ENCODE measurements at places on chromosomes 7 and 10.
A peak's percentile ranks its signal among the peaks of the same experiment; 100 is the strongest.

GRCh38 chr10:93417921-93418320 is 64.2 kb downstream of the MYOF start:
- DNase-seq, result no peak

DNA sequence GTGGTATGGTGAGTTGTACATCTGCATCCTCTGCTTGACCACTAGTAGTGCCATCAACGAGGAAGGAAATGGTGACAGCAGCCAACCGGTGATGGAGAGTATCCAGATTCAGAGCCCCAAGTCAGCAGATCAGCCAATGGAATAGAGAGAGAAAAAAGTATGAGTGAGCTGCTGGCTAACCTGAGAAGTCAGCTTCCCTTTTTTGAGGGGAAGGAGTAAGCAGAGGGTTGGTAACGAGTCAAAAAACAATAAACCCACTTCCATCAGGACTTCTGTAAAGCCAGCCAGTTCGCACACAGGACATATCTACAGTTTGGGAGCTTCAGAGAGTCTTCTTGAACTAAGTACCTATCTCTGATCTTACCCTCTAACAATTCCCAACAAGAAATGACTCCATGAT is 8.9 kb downstream of the SLC25A28 start:
- DNase-seq, result no peak

GRCh38 chr10:92203919-92204623 is 86.8 kb downstream of the CPEB3 start:
- no peak for DNase-seq

DNA sequence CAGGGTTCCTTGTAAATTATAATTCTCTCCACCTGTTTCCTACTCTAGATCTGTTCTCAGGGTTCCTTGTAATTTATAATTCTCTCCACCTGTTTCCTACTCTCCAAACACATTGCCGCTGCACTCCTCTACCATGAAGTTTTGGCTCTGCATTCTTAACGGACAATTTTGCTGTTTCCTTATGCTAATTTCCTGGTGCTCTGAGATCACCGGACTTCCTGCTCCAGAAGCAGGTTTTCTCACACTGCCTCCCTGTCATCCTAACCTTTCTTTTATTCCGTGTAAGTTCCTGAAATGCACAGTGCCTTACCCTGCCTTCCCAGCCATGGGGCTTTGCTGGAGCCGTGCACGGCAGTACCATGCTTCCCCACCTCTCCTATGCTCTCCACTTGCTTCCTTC is 256.8 kb downstream of the PLXNA4 start:
- DNase-seq, result no peak

GRCh38 chr7:159064121-159064815 is 80.4 kb downstream of the VIPR2 start:
- DNase-seq, result no peak

DNA sequence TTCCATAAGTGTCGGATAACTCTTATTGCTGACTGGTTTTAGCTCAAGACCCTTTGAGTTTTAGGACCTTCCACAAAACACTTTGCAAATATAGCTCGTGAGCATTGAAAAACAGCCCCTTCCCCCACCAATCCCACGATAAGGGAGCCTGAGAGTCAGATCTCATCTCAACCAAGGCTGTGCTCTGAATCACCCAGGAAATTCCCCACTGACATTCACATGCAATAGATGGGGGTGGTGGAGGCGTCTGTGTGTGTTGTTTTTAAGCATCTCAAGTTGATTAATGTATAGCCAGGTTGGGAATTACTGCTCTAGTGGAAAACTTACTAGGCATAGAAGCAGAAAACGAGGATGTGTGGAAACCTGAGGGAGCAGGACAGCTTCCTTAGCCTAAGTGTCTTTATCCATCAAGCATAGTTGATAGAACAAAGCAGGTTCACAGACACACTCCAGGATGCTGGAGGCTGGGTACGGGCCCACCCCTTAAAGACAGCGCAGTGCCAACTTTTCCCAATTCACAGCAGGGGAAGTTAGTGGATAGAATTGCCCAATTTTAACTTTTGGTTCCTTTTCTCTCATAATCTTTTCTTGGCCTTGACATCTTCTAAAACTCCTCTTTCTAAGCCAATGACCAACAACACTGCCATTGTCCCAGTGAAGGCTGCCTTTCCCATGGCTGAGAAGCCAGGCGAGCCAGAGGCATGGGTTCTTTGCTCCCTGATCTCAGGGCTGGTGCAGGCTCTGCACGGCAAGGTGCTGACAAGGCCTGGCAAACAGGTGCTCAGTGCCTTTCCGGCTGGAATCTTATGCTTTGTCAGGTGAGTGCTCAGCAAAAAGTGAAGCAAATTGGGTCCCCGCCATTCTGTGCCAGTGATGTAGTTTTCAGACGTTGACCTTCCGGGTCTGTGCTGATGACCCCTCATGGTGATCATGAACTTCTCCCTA is 98.5 kb upstream of the INSIG1 start:
- peak; percentile 60 for DNase-seq

GRCh38 chr7:35261041-35261440 is 7.1 kb upstream of the TBX20 start:
- no peak for DNase-seq

DNA sequence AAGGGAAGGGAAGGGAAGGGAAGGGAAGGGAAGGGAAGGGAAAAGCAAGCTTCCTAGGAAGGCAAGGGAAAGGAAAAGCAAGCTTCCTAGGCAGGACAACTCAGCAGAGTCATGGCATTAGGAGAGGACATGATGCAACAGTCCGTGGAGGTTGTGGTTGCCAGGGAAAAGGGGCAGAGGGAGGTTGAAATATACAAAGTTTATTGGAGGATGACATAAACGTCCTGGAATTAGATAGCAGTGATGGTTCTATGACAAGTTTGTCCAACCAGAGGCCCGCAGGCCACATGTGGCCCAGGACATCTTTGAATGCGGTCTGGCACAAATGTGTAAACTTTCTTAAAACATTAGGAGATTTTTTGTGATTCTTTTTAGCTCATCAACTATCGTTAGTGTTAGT is 59.8 kb upstream of the OPN4 start:
- DNase-seq, result no peak

- no peak for DNase-seq
Measured at GRCh38 chr7:71842381-71842780, 569.8 kb downstream of the CALN1 start.

DNA sequence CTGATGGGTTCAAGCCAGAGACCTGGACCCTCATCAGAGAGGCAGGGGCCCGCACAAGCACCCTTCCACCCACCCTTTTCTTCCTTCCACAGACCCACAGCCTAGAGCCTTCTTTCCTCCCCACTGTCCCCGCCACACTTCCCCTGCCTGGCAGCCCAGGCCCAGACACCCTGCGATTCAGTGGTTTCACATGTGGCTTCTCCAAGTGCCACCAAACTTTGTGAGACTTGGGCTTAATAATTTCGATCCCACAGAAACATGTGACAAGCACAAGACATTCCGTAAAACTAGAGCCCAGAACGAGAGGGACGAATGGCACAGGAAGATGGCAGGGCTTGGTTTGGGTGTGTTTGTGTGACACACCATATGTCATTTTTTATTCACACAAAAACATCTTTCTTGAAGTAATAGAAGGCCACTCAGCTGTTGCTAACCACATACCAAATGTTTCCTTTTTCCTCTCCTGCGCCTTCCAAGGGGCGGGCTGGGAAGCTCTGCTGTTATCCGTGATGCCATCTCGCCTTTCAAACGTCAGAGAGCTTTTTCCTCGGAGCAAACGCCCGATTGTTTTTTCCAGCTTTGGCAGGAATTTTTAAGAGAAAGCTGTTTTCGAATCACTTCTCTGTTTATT is 162.9 kb downstream of the GRK5 start:
- no peak for DNase-seq

Data from stimulated activated naive CD8-positive, alpha-beta T cell treated with anti-CD3 and anti-CD28 coated beads, Interleukin-15, Interleukin-2, amounts not matched to agents 100 U/mL and 50 U/mL, for 24 hours (primary cell).